ENCODE measurements at places on chromosomes 4 and X.
A peak's percentile ranks its signal among the peaks of the same experiment; 100 is the strongest.

- no peak for ATAC-seq
- no peaks in the 10 kb centered on the region for H3K27me3 ChIP-seq
Observed at GRCh38 chrX:118558926-118559325, 63.3 kb downstream of the DOCK11 start.

GRCh38 chrX:25068340-25068739 is 52.6 kb upstream of the ARX start:
- ATAC-seq: no peak
- no peaks in the 10 kb centered on the region for H3K4me1 ChIP-seq
- peak overlapping the region; percentile 49 for H3K4me3 ChIP-seq
- H3K27me3 ChIP-seq: no peaks in the 10 kb centered on the region
- no peaks in the 10 kb centered on the region for H3K36me3 ChIP-seq
- peak overlapping the region; percentile 66 for H3K27ac ChIP-seq

- H3K27me3 ChIP-seq: no peaks in the 10 kb centered on the region
- H3K4me1 ChIP-seq: no peaks in the 10 kb centered on the region
- no peak overlapping the region for H3K4me3 ChIP-seq
- ATAC-seq: no peak
- no peak overlapping the region for H3K27ac ChIP-seq
- no peaks in the 10 kb centered on the region for H3K36me3 ChIP-seq
Observed at GRCh38 chr4:156193106-156193505, 239.4 kb upstream of the CTSO start.

GRCh38 chrX:77572322-77572721 is 125.1 kb downstream of the FGF16 start:
- H3K4me1 ChIP-seq: no peaks in the 10 kb centered on the region
- H3K4me3 ChIP-seq: no peak overlapping the region
- H3K36me3 ChIP-seq: peaks cover 66% of the 10 kb centered on the region
- no peak overlapping the region for H3K27ac ChIP-seq
- ATAC-seq: no peak

DNA sequence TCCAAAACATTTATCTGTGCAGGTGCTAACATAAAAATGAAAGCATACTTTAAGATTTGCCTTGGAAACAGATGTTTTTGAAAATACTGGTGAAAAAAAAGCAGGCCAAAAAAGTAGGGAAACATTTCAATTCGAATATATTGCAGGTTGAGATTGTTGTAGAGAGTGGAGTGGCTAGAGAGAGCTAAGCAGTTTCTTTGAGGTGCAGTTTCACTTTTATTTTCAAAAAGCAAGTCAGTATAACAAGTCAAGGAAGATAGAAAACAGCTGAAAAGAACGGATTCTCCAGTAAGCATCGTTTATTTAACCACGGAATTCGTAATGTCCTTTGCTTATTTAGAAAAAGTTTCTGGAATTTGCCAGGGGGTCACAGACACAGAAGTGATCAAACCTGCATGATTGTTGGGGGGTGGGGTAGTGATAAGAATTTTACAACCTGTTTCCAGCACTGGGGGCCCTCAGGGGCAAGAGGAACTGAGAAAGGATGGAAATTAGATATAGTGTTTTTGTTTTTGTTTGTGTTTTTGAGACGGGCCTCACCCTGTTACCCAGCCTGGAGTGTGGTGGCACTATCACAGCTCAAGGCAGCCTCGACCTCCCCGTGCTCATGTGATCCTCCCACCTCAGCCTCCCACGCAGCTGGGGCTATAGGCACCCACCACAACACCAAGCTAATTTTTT is 175.0 kb downstream of the TENM3 start:
- no peaks in the 10 kb centered on the region for H3K27me3 ChIP-seq
- H3K27ac ChIP-seq: no peak overlapping the region
- H3K4me3 ChIP-seq: no peak overlapping the region

DNA sequence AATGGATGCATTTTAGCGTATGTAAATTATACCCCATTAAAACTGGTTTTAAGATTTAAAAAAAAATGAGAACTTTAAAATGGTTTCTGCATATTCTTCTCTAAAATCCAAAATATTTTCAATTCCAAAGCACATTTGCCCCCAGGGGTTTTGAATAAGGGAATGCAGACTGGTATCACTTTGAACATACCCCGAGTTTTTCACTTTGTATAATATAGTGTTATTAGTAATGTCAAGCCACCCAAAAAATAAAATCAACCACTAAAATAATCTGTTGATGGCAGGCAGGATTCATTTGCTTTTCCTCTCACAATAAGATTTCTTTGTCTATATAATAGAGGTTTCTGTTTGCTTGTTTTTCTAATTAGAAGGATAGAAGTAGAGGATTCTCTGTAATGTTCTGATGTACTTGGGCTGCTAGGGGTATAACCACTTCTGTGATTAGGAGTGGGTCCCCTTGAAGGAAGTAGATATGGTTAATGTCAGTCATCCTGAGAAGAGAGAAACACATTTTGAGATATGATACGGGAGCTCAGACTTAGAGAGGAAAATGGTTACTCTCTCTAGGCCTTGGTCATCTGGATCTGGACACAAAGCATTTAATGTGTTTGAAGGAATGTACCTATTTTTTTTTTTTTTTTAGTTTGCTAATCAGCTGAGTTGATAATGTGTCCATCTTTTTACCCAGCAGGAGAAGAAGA is 9.3 kb upstream of the LIN54 start:
- H3K27me3 ChIP-seq: no peaks in the 10 kb centered on the region
- peak; percentile 79 for ATAC-seq
- H3K4me3 ChIP-seq: no peak overlapping the region
- H3K4me1 ChIP-seq: no peaks in the 10 kb centered on the region
- no peaks in the 10 kb centered on the region for H3K36me3 ChIP-seq

GRCh38 chr4:28508636-28509035 is 1648.0 kb downstream of the STIM2 start:
- H3K4me1 ChIP-seq: no peaks in the 10 kb centered on the region
- H3K36me3 ChIP-seq: no peaks in the 10 kb centered on the region
- no peak overlapping the region for H3K27ac ChIP-seq
- no peak for ATAC-seq
- no peaks in the 10 kb centered on the region for H3K27me3 ChIP-seq

DNA sequence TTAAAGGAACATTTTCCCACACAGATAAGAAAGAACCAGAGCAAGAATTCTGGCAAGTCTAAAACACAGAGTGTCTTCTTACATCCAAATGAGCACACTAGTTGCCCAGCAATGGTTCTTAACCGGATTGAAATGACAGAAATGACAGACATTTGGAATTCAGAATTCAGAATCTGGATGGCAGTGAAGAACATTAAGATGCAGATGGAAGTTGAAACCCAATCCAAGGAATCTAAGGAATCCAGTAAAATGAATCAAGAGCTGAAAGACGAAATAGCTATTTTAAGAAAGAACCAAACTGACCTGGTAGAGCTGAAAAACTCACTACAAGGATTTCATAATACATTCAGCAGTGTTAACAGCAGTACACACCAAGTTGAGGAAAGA is 21.5 kb downstream of the ANAPC10 start:
- H3K27ac ChIP-seq: no peak overlapping the region
- peak overlapping the region; percentile 18 for H3K4me3 ChIP-seq
- no peak for ATAC-seq
- H3K27me3 ChIP-seq: no peaks in the 10 kb centered on the region

DNA sequence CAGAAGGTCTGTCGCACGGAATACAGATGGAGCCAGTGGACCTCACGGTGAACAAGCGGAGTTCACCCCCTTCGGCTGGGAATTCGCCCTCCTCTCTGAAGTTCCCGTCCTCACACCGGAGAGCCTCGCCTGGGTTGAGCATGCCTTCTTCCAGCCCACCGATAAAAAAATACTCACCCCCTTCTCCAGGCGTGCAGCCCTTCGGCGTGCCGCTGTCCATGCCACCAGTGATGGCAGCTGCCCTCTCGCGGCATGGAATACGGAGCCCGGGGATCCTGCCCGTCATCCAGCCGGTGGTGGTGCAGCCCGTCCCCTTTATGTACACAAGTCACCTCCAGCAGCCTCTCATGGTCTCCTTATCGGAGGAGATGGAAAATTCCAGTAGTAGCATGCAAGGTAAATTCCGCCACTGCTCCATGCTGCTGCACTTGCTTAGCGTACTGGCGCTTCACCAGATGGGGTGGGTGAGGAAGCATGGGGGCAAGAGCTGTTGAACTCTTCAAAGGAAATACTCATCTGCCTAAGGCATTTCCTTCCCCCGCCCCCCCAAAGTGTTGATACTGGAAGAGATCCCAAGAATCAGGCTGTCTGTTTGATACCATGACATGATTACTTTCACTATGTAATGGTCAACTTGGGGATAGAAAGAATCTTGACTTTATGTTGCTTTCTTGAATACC is 24.8 kb downstream of the KLF3 start:
- H3K36me3 ChIP-seq: peaks cover 87% of the 10 kb centered on the region
- peaks cover 23% of the 10 kb centered on the region for H3K4me1 ChIP-seq
- no peaks in the 10 kb centered on the region for H3K27me3 ChIP-seq
- H3K4me3 ChIP-seq: no peak overlapping the region
- ATAC-seq: no peak
- H3K27ac ChIP-seq: no peak overlapping the region

DNA sequence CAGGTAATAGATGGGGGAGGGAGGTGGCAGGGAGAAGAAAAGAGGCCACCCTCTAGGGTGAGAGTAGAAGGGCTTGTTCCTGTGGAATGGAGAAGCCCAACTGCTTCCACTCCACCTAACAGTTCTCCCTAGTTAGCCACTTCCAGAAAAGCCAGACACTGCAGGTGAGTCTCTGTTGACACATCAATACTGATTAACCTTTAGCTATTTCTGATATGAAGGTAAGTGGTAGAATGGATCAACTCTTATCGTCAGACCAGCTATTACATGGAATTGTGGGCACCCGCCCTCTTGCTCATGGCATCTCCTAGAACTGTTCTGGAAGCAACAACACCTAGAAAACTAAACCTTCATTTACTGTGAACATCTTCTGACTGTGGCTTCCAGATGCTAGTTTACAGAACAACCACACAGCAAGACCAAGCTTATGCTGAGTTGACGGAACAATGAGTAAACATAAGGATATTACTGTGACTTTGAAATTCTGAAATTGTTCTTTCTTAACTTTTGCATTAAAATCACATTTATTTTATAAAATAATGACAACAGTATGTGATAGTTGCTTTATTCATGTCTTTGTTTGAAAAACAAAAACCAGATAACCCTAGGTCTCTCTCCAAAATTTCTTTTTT is 44.7 kb downstream of the ANXA3 start:
- peaks cover 8% of the 10 kb centered on the region for H3K27me3 ChIP-seq
- no peak overlapping the region for H3K27ac ChIP-seq
- H3K36me3 ChIP-seq: no peaks in the 10 kb centered on the region
- no peak overlapping the region for H3K4me3 ChIP-seq
- H3K4me1 ChIP-seq: no peaks in the 10 kb centered on the region
- no peak for ATAC-seq

DNA sequence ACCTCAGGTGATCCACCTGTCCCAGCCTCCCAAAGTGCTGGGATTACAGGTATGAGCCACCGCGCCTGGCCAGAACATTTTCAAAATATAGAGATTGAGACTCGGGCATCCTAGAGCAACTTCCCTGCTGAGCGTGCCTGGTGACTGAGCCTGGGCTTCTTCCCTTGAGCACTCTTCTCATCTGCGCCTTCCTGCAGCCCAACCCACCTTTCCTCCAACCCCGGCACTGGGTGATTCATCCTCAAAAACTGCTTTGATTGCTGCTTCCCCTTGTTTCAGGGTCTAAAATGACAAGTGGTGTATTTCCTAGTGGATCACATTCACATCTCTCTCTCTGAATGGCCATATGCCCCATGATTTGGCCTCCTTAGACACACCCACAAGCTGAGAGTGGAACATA is 37.8 kb downstream of the PHKA2 start:
- no peak for ATAC-seq
- H3K27me3 ChIP-seq: no peaks in the 10 kb centered on the region
- no peak overlapping the region for H3K27ac ChIP-seq
- peaks cover 65% of the 10 kb centered on the region for H3K36me3 ChIP-seq
- H3K4me3 ChIP-seq: no peak overlapping the region

DNA sequence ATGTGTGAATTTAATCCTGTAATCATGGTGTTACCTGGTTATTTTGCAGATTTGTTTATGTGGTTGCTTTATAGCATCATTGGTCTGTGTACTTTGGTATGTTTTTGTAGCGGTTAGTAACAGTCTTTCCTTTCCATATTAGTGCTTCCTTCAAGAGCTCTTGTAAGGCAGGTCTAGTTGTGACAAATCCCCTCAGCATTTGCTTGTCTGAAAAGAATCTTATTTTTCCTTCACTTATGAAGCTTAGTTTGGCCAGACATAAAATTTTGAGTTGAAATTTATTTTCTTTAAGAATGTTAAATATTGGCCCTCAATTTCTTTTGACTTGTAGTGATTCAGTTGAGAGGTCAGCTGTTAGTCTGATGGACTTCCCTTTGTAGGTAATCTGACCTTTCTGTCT is 1096.1 kb upstream of the SLIT2 start:
- no peak overlapping the region for H3K27ac ChIP-seq
- H3K4me1 ChIP-seq: no peaks in the 10 kb centered on the region
- H3K4me3 ChIP-seq: no peak overlapping the region
- no peaks in the 10 kb centered on the region for H3K36me3 ChIP-seq
- ATAC-seq: no peak

DNA sequence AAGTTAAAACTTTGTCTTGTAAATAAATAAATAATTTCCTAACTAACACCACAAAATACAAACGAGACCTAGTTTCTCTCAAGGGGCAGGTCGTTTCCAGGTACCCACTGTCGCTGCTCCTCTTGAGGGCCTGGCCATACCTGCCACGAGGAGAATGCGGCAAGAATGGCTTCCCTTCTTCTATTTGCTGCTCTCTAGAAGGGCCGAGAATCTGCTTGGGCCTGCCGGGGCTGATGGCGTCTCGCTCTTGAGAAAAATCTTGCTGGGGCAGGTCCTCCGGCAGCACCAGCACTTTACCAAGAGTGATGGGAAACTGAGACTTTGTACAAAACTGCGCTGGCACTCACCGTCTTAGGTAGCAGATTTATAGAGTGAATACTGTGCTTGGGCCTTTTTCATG is 31.5 kb downstream of the CYLC1 start:
- no peak for ATAC-seq
- no peaks in the 10 kb centered on the region for H3K36me3 ChIP-seq
- no peaks in the 10 kb centered on the region for H3K27me3 ChIP-seq
- H3K27ac ChIP-seq: no peak overlapping the region

GRCh38 chr4:87410679-87411078 is 11.7 kb upstream of the NUDT9 start:
- no peak overlapping the region for H3K27ac ChIP-seq
- H3K4me1 ChIP-seq: no peaks in the 10 kb centered on the region
- no peak for ATAC-seq
- no peak overlapping the region for H3K4me3 ChIP-seq

DNA sequence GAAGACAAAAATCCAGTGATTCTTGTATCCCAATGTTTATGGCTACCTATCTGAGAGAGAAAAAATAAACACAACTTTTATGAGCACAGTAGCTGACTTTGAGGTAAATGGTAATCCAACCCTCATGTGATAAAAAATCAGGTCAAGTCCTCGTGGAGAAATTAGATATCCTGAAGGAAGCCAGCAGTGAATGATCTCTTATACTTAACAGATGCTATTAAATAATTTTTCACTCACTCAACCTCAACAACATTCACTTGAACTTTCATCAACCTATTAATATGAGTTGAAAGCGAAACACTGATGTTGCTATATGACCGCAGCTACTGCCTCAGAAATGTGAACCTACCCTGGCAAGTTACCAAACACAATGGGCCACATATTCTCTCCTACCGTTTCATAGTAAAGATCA is 105.4 kb downstream of the GPC3 start:
- no peaks in the 10 kb centered on the region for H3K36me3 ChIP-seq
- no peaks in the 10 kb centered on the region for H3K27me3 ChIP-seq
- ATAC-seq: no peak
- no peaks in the 10 kb centered on the region for H3K4me1 ChIP-seq
- no peak overlapping the region for H3K4me3 ChIP-seq

- ATAC-seq: no peak
- no peaks in the 10 kb centered on the region for H3K4me1 ChIP-seq
- no peak overlapping the region for H3K27ac ChIP-seq
- H3K36me3 ChIP-seq: no peaks in the 10 kb centered on the region
- no peak overlapping the region for H3K4me3 ChIP-seq
Observed at GRCh38 chr4:104032896-104033295, 313.1 kb upstream of the TACR3 start.
